ENCODE measurements at places on chromosomes 1 and 21.

DNA sequence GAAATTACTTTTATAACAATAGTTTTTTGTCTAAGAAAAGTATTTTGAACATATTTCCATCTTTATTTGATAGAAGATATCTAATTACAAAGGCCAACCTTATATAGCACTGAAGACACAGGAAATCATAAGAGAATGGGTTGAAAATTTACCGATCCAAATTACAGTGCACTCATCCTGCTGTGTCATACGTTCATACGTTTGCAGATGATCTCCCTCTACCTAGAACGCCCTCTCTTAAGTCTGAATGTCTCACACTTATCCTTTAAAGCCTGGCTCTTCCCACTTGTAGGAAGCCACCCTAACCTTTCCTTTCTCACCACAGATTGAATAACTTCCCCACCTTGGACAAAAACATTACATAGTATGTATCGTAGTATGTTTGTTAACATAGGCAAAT is 9.3 kb downstream of the ASH1L start:
- no peak for DNase-seq

GRCh38 chr1:44611866-44612265 is 62.4 kb downstream of the TMEM53 start:
- no peak for DNase-seq

GRCh38 chr1:80217377-80217986 is 1211.0 kb upstream of the ADGRL4 start:
- no peak for DNase-seq

DNA sequence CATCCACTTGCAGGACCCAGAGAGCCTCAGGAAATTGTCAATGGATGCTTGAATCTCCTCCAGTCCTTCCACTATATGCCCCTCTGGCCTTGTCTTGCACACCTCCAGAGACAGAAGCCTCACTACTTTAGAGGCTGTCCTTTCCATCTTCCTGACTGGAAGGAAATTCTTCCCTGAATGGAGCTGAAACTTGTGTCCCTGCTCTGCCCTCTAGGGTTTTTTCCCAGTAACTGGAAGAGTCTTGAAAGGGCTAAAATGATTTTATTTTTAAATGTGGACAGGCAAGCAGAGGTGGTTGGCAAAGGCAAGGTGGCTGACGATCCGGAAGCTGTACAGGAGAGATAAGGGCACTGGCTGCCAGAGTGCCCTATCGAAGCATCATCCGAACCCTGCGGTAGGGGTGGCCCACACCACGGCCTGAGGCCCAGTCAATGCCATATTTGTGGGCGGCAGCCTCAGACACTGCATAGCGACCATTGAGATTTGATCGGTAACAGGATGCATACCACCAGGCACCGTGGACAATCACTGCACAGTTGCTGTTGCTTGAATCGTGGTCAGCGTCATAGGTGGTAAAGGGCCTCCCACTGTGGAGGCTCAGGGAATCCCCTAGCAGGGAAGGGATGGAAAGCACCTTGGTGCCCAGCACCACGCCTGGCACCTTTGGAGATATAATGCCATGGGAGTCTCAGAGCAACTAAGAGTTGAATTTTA is 2.3 kb upstream of the MAP3K6 start:
- DNase-seq, result no peak

DNA sequence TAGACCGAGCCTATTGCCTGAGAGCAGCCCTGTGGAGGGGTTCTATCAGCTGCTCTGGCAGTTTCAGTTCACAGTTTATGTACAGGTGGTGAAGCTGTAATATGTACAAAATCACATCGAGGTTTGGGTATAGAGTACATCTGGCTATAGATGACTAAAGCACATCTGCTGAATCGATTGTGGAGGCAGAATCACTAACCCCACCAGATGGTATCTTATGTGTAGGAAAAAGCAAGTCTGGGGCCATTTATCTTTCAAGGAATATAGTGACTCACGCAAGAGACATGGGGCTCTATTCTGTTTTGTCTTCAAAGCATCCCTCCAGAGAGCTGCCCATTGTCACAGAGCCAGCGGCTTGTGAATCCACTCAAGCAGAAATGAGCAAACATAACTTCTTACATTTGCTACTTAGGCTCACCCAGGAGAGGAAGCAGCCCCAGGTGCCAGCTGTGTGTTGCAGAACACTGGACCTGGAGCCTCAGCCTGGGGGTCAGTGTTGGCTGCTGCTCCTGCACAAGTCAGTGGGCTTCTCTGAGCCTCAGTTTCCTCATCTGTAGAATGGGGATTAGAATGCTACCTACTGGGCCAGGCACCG is 21.3 kb downstream of the MIIP start:
- DNase-seq, result no peak

- no peak for DNase-seq
Measured at GRCh38 chr1:193433599-193433998, 247.2 kb upstream of the B3GALT2 start.

- no peak for DNase-seq
Measured at GRCh38 chr21:16196001-16196400, 466.2 kb downstream of the USP25 start.

GRCh38 chr1:232718928-232719927 is 86.0 kb upstream of the MAP10 start:
- DNase-seq, result no peak

- DNase-seq, result no peak
Measured at GRCh38 chr21:38680401-38680800, 125.3 kb upstream of the ETS2 start.

GRCh38 chr1:67306547-67306946 is 1.1 kb upstream of the IL12RB2 start:
- no peak for DNase-seq

- no peak for DNase-seq
Measured at GRCh38 chr1:28509705-28510272, 3.9 kb downstream of the RCC1 start.

DNA sequence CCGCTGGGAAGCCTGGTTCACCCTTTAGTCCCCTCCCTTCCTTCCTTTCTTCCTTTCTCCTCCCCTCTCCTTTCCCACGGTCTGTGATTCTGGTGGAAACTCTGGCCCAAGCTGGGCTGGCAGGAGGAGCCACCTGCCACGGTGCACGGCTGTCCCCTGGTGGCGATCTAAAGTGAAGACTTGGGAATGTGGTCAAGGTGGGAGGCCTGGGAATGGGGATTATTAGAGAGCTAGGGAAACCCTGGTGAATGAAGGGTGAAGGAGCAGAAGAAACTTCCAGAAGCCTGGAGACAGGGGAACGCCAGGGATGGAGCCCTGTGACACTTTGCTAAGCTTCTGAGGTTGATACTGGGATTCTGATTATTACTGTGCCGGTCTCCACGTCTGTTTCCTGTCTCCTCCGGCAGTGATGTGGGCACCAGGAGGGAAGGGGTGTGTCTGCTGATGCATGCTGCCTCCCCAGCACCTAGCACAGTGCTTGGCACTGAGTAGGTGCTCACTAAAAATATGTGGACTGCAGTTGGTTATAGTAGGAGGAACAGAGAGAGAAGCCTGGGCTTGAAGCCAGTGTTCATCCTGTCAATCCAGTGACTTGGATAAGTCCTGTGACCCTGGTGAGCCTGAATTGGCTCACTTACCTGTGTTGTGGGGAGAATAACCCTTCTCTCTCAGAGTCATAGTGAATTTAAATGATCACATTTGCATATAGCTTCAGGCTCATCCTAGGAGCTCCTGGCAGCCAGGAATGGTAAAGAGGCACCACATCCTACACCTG is 71.2 kb upstream of the NBPF3 start:
- no peak for DNase-seq

- DNase-seq, result no peak
Measured at GRCh38 chr21:45874716-45875415, 106.7 kb upstream of the COL6A1 start.

GRCh38 chr1:227712648-227713047 is 22.5 kb downstream of the JMJD4 start:
- DNase-seq, result no peak

DNA sequence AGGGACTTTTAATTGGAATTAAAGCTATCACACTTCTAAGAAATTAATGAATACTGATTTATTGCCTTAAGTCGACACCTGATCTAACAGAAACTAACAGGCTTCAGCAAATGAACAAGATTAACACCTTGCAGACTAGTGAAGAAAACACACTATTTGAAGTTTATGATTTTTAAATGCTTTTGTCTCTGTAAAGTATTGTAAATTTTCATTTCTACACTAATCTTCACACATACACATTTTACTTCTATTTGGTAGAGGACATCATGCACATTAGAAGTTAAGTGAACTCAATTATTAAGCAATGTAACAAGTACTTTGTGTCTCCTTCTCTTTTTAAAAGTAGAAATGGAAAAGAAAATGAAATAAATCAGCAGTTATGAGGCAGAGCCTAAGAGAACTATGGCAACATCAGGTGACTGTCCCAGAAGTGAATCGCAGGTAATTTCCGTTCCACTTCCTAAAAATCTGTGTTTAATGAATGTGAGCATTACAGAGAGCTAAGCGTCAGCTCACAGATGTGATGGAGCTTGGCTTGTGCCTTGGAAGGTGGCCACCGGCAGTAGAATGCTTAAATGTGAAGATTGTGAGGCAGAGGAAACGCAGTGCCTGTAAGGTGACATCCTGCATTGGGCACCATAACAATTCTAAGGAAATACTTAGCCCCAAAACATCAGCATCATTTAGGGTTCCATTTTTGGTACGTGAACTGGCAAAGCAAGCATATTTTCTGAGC is 1.2 kb downstream of the PRMT2 start:
- DNase-seq, result no peak
